ENCODE measurements at places on chromosomes 11 and 22.

DNA sequence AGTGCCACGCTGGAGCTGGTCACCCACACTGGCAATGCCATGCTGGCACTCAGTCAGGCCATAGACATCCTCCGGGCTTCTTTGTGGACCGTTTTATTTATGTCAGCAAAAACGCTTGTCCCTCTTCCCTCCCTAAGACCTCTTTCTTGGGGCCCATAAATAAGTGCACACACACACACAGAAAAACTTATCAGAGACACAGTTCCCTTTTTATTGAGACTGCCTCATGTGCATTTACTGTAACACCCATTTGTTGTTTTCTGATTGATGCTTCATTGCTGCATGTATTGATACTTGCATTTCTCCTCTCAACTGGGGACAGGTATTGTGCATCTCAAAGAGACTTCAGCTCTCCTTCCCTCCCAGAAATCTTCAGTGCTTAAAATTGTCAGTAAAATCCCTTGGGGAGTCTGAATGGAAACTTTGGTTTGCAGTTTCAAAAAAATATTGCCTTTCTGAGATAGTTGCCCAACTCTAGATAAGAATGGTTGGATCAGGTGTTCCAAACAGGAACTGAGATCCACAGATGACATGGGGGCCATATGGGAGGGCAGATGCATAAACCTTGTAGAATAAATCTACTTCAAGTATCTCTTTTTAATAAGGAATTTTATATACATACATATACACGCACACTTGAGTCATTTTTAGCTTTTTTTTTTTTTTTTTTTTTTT lies 50.9 kb downstream of the PPP2R1B start:
- DNase-seq: no peak

DNA sequence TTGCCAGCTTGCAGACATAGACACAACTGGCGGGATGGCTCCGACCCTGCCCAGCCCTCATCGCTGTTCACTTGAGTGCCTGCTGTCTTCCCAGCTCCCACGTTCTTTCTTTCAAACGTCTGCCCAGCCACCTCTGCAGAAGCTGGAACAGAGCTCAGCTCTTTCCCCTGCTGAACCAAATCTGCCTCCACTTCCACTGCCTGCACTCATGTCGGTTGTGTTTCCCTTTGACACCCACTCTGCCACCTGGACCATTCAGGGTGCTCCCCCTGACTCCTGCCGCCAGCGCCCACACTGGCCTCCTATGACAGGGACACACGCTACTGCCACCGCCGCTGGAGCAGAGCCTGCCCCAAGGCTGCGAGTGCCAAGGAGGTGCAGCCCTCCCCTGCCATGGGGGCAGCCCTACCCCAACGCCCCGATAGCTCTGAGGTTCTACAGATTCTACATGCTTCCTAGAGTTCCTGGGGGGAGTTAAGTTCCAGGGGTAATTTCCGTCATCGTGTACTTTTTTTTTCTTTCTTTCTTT lies 37.9 kb downstream of the TST start:
- DNase-seq: no peak

DNA sequence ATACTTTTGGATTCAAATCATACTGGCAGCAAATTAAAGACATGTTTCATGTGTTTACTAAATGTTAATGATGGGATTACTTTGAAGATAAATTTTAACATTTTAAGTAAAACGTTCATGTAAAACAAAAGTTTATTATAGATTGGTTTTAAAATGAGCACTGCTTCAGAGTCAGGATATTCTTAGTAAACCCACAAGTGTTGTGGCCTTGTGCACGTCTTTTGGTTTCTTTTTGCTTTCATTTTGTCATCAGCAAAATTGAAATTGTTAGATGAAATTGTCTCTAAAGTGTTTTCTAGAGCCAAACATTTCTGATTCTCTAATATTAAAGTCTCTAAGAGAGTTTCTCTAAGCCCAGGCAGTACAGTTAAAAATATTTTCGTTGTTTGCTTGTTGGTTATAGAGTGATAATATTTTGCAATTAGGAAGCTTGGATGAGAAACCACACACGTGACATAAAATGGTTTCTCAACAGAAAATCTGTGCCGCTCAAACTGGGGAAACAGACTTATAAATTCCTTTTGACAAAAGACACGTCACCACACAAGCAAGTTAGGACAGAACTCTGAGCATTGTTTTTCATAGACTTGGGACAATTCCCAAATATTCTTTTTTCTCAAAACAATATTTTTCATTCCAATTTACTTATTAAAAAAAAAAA lies 164.4 kb downstream of the TEAD1 start:
- peak; percentile 76 for DNase-seq

- DNase-seq: no peak
These were observed at the start of gene SYT8 for GRCh38 chr11:1834779-1835670. SYT8 (plus strand) TSS chr11:1834990; CDS start chr11:1835106, 116 bp downstream.

DNA sequence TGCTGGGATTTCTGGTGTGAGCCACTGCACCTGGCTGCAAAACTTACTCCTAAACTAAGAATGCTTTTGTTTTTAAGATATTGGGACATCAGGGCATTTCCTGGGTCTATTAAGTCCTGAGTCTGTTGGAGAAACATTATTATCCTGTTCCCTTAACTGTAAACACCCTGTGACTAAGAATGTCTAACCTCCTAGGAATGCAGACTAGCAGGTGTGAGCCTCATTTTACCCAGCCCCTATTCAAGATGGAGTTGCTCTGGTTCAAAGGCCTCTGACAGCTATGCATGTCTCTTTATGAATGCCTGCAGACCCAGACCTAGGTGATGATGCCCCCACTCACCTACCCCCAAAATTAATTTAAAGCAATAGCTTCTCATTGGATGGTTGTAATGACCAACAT lies 46.2 kb downstream of the DEPDC5 start:
- no peak for DNase-seq

DNA sequence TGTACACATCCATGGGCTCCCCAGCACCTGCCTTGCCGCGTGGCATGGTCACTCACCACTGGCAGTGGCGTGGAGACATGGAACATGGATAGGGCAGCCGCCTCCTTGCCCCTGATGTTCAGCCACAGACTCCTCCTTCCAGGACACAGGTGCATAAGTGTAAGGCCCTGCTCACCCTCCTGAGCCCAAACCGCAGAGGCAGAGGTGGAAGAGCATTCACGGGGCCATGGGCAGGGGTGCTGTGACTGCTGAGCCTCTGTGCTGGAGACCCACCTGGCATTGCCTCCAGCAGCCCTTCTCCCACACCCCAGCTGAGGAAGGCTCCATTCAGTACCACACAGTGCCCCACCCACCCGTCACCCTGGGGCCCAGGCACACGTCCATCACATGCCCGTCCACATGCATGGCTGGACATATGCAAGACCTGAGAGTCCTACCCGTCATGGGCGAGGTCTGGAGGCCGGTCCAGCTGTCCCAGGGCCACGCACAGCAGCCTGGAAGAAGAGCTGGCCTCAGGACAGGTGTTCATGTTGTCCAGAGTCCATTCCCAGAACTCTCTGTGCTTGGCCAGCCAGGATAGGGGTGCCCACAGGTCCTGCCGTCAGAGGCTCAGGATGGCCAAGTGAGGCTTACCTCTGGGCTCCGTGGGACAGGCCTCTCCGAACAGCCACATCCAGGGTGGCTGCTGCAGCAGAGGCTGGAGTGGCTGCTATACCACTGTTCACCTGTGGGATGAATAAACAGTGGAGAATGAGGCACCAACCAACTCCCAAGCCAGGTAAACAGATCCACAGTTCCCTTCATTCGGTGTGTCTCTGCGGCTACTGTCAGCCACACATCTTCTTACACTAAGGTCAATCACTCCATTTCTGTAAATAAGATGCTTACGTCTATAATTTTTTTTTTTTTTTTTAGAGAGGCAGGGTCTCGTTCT lies 1.7 kb upstream of the TUBGCP6 start:
- DNase-seq: no peak

DNA sequence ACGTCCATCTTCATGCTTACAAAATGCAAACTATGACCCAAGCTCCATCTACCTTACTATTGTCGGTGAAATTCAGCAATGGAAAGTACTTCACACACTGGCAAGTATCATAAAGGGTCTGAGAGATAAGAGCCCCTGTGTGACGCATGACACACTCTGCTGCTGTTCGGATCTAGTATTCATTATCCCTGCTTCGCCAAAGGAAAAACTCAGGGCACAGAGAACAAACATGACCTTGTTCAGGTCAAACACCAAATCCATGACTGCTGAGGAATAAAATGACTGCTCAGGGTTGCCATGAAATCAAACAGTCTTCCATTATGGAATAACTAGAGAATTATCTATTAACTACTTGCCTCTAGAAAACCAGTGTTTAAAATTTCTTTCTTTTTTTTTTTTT lies 73.0 kb downstream of the MICAL3 start:
- no peak for DNase-seq

DNA sequence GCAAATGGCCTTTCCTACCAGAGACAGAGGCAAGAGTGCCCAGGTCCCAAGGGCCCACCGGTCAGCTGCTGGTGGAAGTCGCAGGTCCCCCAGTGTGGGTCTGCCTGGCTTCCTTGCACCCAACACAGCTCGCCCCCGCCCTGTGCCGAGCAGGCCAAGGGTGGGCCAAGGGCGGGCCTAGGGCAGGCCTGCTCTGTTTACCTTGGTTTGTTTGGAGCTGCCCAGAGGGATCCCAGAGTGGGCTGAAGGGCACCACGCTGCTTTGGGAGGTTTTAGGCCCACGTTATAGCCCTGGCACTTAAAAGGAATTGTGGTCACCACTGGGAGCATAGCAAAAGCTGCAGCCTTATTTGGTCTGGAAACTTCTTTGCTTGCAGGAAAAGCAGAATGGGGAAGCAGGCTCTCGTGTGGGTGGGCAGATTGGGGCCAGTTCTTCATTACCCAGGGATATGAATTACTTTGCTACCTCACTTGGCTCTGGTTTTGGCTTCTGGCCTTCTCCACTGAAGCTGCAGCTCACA lies 38.0 kb downstream of the MRGPRD start:
- no peak for DNase-seq

GRCh38 chr11:8650401-8650990 lies 32.0 kb downstream of the TRIM66 start:
- peak; percentile 44 for DNase-seq

DNA sequence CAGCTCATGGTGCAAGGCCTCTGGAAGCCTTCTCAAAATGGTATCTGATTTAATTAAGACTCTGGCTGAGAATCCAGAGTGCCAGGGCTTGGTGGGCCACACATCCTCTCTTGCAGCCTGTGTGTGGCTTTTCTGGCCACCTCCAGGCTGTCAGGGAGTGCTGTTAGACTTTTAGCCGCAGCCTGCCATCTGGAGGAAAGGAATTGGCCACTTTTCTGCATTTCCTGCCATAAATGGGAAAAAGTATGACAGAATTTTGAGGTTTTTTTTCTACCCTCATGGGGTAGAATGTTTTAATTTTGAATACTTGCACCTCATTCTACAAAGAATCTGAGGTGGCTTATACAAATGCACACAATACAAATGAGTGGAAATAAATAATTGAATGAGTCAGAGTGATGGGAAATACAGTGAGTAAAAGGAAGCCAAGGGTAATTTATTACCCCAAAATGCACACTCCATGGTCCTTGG lies 218.4 kb downstream of the ADAMTS15 start:
- DNase-seq: no peak

DNA sequence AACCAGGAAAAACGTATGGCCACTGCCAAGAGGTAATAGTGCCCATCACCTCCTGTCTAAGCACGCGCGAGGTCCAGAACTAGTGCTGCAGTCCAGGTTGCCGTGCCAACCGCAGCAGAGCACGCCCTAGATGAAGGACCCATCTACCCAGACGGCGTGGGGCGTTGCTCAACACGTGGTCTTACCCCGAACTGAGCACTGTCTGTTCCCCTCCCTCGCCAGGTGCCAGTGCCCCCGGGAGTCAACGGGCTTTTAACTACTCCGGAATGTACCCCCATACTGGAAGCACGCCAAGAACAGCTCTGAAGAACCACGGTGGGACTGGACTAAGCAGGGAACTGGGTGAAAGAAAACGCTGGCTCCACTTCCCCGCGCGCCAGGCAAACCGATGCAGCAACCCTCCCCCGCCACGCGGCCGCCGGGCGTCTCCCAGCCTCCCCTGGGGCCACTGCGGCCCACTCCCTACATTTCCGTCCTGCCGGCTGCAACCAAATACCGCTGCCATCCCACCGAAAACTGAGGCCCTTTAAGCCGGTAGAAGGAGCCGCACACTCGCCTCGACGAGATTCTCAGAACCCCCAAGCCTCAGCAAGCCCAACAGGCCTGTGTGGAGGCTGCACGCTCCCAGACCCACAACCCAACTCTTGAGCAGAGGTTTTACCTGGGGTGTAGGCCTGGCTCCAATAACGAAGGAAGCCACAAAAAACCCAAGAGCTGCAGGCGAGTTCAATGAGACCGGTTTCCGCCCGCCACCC lies at the start of gene HSPA8:
HSPA8 (minus strand) TSS at position 734 of the 755 bp plus-strand sequence. CDS start 812 bp downstream, outside the sequence.
- DNase-seq: no peak

GRCh38 chr22:24157822-24158135 lies 23.5 kb upstream of the SUSD2 start:
- DNase-seq: no peak
